Sigmoid colon (tissue), 7 donors: ENCODE measurements at places on chromosomes 11 and 22. TPM values are rescaled to one million over a fixed set of nuclear protein-coding genes. Genes with fewer than 3 reads are reported as not detected.

Gene GAL3ST1
- total RNA-seq: 0.68 TPM

Gene ZNF70
- total RNA-seq: 5.5 TPM

Gene SCGB2A2
- total RNA-seq: not detected

Gene SOX6
- 3.9 TPM for total RNA-seq

Gene EFCAB6
- 3.6 TPM for total RNA-seq

Gene USH1C
- total RNA-seq: 1.6 TPM

Gene KCNJ11
- total RNA-seq: 0.16 TPM

Gene SLC22A9
- total RNA-seq: not detected

Gene OR56B4
- not detected for total RNA-seq

Gene OR52B6
- not detected for total RNA-seq

Gene FIBIN
- 32.1 TPM for total RNA-seq

Gene BTBD18
- total RNA-seq: not detected

Gene A4GALT
- total RNA-seq: 51.0 TPM
